Endothelial cell of umbilical vein (primary cell): ENCODE measurements at places on chromosomes 7 and 10. TPM values are rescaled to one million over a fixed set of nuclear protein-coding genes. Genes with fewer than 3 reads are reported as not detected.

CHN2 gene
- total RNA-seq = 3.2 and 5.0 TPM in 2 replicates

CYP2W1 gene
- total RNA-seq = not detected in 2 replicates

ANKRD61 gene
- total RNA-seq = 0.35 and 0.53 TPM in 2 replicates

CALN1 gene
- total RNA-seq = not detected in 2 replicates

ACSM6 gene
- total RNA-seq = not detected in 2 replicates

TEX36 gene
- not detected in 2 replicates for total RNA-seq

RBP4 gene
- total RNA-seq = not detected in 2 replicates

MMD2 gene
- total RNA-seq = not detected in 2 replicates

CYP3A4 gene
- not detected in 2 replicates for total RNA-seq

AS3MT gene
- 0.95 TPM in 1 of 2 replicates, not detected in the other for total RNA-seq

TYW1 gene
- 15.2 and 15.9 TPM in 2 replicates for total RNA-seq

SLC16A9 gene
- not detected in 2 replicates for total RNA-seq

MKI67 gene
- 101 and 125 TPM in 2 replicates for total RNA-seq

GBX1 gene
- total RNA-seq = not detected in 2 replicates

FAM221A gene
- 6.1 and 8.1 TPM in 2 replicates for total RNA-seq

TMEM130 gene
- not detected in 2 replicates for total RNA-seq

TLX1 gene
- not detected in 2 replicates for total RNA-seq

SHOC2 gene
- total RNA-seq = 37.1 and 39.1 TPM in 2 replicates

ANKIB1 gene
- 48.4 and 56.5 TPM in 2 replicates for total RNA-seq

FZD1 gene
- 3.2 and 3.4 TPM in 2 replicates for total RNA-seq

CXCL12 gene
- 0.88 and 1.4 TPM in 2 replicates for total RNA-seq

DRGX gene
- not detected in 2 replicates for total RNA-seq

TACC2 gene
- total RNA-seq = 39.9 and 46.2 TPM in 2 replicates

EGR2 gene
- total RNA-seq = 0.46 and 0.67 TPM in 2 replicates

SEC23IP gene
- total RNA-seq = 83.1 and 85.4 TPM in 2 replicates

ASIC3 gene
- total RNA-seq = 0.69 and 1.4 TPM in 2 replicates

INTS1 gene
- 114 and 116 TPM in 2 replicates for total RNA-seq

TMEM120A gene
- 38.6 and 47.3 TPM in 2 replicates for total RNA-seq

ZNF438 gene
- total RNA-seq = 11.2 and 15.1 TPM in 2 replicates

DNMBP gene
- total RNA-seq = 53.4 and 56.1 TPM in 2 replicates

CNTNAP2 gene
- not detected in 2 replicates for total RNA-seq

LRRC17 gene
- total RNA-seq = 22.7 and 31.9 TPM in 2 replicates

PVRIG gene
- 0.80 TPM in 1 of 2 replicates, not detected in the other for total RNA-seq
